ENCODE measurements at places on chromosomes 2 and 18.

DNA sequence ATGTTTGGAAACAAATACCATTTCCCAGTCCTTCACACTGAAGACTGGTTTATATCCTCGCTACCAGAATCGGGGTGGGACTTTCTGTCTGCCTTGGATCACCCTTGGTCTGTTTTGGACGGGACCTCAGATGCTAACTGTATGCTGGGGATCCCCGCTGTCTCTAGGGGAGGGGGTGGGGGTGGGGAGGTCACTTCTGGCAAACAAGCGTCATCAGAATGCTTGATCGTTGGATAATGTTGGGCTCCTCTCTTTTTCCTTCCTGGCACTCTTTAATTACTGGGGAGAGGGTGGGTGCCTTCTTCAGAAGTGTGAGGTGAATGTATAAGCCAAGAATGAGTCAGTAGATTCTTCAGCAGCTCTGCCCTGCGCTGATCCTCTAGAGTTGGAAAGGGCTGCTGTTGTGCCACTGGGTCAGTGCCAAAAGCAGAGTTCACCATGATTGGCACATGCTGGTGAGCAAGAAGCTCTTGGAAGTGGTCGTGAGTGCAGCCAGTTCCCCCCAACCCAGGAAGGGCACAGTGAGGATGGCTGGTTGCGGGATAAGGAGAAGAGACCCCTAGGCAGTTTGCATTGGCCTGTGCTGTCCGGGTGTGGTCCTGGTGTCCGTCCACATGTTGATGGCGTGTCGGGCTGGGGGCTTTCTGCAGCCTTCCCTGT is 32.2 kb downstream of the DGKD start:
- no peak for DNase-seq

GRCh38 chr18:69574401-69574800 is 173.7 kb downstream of the DOK6 start:
- no peak for DNase-seq

GRCh38 chr2:237604960-237605359 is 14.4 kb upstream of the RAB17 start:
- DNase-seq = no peak

DNA sequence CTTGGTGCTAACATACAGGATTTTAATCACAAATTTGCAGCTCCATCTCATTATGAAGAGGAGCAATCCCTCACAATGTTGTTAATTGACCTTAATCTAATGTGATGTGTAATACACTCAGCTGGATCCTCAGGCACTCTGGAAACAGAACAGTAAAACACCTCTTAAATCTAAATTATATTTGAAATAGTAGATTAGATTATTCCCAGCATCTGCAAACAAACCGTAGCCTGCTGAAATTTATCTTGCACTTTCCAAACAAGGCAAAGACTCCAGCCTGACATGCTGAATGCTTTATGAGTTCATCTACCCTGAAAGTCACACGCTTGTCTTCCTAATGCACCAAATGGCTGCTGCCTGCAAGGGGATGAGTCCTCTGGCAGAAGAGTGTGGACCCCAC is 402.3 kb upstream of the GYPC start:
- no peak for DNase-seq

GRCh38 chr18:32308493-32309120 is 118.8 kb downstream of the MEP1B start:
- DNase-seq = no peak

DNA sequence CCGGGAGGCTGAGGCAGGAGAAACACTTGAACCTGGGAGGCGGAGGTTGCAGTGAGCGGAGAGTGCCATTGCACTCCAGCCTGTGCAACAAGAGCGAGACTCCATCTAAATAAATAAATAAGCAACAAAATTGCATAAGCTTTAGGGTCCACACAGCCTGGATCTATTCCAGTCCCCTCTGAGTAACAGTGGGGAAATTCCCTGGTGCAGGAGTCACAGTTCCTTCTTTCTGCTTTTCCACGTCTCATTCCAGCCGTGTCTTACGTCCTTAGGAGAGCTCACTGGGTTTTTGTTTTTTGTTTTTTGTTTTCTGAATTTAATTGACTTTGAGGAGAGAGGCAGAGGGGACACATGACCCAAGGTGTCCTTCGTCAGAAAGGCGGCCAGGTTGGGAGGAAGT is 44.6 kb downstream of the B3GNT2 start:
- no peak for DNase-seq

DNA sequence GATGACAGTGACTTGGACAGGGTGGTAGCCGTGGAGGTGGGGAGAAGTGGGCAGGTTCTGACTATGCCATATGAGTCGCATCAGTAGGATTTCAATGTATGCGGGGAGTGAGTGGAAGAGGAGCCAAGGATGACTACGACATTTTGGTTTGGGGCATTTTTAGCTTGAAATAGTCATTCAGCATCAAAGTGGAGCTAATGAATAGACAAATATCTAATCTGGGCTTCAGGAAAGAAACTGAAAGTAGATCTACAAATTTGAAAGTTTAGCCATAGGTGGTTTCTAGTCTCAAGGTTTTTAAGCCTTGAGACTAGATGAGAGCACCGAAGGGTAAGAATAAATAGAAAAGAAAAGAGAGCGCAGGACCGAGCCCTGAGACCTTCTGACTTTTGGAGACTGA is 58.3 kb downstream of the FEZ2 start:
- DNase-seq = no peak

DNA sequence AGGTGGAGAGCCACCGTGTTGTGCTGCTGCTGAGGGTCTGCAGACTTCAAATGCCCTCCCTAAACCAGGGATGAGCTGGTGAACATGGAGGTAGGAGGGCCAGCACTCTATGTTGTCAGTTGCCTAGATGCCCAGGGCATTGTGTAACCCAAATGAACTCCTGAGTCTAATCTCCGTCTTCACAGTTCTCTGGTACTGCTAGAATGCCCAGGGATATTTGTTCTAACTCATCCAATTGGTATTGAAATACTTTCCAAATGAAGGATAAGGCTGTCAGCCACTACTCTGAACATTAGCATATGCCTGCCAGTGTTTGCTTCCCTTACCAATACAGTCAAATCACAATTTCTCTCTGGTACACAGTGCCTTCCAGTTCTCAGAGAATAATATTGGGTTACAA is 492.6 kb downstream of the SLC4A3 start:
- DNase-seq = no peak

- DNase-seq = no peak
These were observed 260.9 kb downstream of the RIT2 start for GRCh38 chr18:42854558-42854957.

DNA sequence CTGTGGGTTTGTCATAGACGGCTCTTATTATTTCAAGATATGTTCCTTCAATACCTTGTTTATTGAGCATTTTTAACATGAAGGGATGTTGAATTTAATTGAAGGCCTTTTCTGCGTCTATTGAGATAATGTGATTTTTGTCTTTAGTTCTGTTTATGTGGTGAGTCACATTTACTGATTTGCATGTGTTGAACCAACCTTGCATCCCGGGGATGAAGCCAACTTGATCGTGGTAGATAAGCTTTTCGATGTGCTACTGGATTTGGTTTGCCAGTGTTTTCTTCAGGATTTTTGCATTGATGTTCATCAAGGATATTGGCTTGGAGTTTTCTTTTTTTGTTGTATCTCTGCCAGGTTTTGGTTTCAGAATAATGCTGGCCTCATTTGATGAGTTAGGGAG is 60.5 kb downstream of the GTF3C3 start:
- DNase-seq = no peak

DNA sequence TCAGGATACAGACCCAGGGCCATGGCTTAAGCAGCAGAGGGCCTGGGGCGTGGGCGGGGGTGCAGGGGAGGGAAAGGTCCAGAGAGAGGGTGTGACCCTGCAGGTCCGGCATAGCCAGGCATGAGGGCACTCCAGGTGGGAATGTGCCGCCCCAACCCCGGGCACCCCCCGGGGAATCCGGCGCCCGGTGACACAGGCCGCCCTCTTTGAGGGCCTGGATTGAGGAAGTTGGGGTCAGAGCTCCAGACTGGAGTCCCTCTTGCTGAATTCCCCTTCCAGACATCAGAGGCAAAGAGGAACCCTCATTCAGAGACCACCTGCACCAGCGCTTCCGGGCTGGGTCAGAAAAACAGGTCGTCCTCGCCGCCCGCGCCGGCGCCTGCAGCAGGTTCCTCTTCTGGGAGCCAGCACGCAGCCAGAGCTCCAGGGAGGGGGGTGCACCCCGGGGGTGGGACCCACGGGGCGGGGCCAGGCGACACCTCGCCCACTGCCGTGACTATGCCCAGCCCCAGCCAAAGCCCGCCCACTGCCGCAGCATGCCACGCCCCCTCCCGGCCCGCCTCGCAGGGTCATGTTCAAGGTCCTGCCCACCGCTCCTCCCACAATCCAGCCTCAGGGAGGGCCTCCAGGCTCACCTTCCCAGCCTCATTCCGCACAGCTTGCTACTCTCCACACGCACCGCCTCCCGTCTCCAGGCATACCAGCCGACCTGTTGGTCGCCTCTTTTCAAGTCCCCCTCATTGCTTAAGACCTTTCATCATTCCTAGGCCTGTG is 98.3 kb upstream of the ID2 start:
- DNase-seq = peak; percentile 61

DNA sequence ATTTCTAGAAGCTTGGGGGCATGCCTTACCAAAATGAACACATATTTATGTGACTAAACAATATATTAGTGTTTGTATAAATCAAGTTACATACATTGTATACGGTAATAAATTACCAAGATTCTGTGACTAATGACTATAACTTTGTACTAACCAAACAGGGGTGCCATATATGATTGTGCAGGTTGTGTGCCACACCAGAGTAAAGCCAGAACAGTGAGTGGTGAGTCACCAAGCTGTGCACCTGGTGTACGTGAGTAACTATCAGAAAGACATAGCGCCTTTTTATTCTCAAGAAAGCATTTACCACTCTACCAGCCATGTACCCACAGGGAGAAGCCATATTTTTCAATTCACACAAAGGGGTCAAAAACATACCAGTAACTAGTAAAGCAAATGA is 453.2 kb upstream of the PIK3C3 start:
- no peak for DNase-seq

DNA sequence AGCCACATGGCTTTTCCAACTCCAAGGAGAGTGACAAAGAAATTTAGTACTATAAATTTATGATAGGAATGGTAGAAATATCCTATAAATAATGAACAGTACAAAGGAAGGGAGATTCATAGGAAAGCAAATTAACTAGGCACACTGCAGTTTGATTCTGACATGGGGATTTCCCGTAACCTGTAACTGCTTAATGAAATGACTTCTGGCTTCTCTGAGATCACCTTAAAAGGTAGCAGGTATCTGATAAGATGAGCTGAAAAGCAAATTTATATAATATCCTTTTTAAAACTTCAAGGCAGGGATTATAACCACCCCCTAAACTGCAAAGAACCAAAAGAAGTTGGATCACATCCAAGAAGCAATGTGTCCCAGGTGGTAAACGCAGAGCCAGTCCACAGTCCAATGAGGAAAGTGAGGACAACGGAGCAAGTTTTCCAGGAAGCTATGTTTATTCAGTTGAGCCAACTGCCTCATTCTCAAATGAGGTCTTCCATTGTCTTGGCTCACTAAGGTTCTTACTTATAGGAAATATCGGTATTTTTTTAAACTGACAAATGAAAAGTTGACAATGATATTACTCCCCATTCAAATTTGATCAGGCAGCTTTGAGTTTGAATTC is 43.0 kb downstream of the WIPF1 start:
- DNase-seq = no peak

DNA sequence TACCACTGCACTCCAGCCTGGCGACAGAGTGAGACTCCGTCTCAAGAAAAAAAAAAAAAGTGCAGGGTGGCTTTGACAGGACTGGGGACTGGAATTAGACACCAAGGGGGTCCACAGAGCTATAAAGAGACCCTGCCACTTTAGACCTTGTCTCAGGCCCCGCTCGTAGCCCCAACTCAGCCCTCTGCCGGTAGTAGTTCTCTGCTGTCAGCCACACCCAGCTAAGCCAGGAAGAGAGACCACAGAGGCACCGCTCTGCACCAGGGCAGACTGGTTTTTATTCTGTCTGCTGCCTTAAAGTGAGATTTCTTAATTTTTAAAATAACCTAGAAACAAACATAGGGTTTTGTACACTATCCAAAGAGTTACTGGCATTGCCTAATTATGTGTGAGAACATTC is 66.0 kb downstream of the STEAP3 start:
- no peak for DNase-seq

DNA sequence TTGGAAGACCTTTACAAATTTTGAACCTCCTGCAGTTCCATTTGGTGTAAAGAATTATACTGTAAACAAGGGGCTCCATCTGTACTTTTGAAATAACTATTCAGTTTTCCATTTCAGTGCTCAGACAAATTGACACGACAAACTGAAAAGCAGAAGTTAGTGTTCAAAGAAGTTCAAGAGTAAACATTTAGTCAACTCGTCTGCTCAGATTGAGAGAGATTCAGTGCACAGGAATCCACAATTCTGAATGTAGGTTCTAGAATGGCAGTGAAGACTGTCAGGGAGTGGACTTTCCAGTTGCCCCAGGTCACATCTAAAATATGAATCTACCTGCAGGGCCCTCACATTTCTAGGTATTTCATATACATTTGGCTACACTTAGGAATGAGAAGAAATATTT is 322.3 kb upstream of the TCF4 start:
- no peak for DNase-seq

GRCh38 chr18:79386547-79386946 is 9.2 kb upstream of the NFATC1 start:
- DNase-seq = no peak

DNA sequence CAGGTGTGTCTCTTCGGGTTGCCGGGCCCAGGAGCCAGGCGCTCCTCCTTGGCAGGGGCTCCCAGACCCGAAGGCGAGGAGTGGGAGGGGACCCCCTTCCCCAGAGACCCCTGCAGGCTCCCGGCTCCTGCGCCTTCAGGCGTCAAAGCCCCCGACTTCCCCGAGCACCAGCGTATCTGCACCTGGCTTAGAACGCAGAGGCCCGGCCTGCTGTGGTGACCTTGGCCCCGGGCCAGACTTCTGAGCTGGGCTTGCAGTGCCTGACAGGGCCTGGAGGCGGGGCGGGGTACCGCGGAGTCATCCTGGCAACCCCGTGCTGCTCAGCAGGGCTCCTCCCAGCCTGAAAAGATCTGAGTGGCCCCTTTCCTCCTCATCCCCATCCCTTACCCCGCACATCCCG is 27.0 kb downstream of the SKA1 start:
- no peak for DNase-seq

- no peak for DNase-seq
These were observed 207.1 kb downstream of the ACKR3 start for GRCh38 chr2:236776695-236777251.

GRCh38 chr2:57460396-57461276 is 586.0 kb upstream of the VRK2 start:
- DNase-seq = no peak
